ENCODE measurements at places on chromosomes 16 and 17.

GRCh38 chr16:54488729-54489128, 202.1 kb upstream of the IRX3 start:
- no peak for DNase-seq

DNA sequence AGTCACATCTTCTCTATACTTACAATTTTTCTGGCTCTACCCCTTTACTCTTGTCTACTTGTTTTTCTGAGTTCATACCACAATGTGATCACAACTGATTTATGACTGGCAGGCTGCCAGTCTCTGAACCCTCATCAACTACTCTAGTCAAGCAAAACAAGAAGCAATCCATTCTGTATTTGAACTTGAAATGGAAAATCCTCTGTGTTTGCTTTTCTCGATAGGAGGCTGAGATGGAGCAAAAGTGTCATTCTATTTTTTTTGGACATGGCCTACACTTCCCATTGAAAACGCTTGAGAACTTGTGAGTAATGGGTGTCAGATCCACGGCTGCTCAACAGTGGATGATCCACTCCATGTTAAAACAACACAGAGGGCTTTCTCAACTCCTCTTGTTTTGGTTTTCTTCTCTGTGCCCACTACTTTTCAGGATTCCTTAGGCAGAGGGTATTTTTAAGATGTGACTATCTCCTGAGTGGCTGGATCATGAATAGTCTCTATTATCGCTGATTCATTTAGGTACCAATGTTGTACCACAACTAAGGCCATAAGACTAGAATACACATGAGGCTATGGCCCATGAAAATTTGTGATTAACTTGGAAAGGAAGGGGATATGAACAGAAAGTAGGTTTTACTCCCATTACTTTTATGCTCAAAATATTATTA, 11.7 kb downstream of the TMEM100 start:
- no peak for DNase-seq

DNA sequence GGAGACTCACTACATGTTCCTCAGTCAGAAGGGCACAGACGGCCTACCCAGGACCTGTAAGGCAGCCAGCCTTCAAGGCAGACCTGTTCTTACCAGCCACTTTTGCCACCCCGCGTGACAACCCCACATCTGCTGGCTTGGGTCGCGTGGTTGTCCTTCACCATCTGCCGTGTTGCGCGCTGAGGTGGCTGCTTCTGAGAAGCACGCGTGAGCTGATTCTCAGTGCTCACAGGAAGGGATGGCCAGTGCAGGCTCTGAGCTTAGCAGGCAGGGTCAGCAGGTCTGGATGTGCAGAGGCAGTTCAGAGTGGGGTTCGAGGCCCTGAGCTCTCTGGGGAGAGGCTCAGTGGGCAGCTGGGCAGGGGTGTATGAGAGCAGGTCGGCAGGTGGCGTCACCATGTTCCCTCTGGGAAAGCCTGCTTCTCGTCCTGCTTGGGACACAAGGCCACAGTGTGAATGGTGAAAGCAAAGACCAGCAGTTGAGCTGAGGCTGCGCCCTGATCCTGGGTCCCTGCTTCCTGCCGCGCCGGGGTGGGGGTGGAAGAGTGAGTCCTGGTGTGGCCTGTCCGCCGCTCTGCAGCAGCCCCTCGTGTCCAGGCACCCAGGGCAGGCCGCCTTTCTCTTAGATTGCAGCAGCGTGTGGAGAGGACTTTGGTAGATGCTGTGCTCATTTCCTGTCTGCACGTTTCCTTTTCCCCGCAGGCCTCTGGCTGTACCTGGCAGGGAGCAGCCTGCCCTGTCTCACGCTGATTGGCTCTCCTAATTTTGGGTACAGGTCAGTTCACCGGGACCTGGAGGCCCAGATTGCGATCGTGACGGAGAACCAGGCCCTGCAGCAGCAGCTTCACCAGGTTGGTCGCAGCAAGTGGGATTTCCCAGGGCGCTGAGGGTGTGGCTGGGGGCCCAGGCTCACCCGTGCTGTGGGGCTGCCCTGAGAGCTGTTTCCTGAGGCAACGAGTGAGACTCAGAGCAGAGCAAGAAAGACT, 36.0 kb downstream of the PGS1 start:
- no peak for DNase-seq

- no peak for DNase-seq
These were observed at the start of gene PDE6G for GRCh38 chr17:81656118-81656743. PDE6G (minus strand) TSS chr17:81656542; CDS start chr17:81653305, 3,237 bp downstream.

DNA sequence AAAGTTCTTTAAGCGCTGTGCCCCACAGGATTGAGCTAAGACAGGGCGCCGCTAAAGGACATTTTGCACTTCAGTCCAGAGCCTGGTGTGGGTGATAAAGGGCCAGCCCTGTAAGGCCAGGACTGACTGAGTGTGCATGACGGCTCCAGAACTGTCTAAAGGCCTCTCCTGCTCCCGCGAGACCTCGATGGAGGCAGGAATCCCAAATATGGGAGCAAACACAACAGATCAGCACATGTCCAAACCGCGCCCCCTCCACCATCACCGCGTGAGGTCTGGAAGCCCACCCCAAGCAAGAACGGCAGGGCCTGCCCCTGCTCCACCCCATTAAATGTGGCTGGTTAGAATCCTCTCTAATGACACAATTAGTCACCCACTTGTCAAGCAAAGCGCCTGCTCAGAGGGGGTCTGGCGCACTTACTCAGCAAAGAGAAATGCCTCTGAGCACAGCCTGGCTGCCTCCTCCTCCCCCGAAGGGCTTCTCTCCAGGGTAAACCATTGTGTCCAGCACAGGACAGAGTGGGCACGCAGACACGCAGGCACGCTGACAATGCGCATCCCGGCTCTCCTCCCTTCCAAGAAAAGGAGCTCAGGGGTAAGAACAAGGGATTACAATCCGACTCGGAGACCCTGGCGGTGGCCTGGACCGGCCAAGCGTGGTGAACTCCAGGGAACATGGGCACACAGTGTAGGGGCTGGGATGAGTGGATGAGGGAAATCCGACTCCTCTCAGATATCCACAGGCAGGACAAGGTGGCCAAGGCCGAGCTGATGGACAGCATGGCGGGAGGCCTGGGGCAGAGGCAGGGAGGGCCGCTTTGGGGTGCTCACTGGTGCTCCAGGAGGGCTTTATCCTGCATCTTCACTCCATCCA, 1.5 kb downstream of the MXRA7 start:
- DNase-seq, result no peak

DNA sequence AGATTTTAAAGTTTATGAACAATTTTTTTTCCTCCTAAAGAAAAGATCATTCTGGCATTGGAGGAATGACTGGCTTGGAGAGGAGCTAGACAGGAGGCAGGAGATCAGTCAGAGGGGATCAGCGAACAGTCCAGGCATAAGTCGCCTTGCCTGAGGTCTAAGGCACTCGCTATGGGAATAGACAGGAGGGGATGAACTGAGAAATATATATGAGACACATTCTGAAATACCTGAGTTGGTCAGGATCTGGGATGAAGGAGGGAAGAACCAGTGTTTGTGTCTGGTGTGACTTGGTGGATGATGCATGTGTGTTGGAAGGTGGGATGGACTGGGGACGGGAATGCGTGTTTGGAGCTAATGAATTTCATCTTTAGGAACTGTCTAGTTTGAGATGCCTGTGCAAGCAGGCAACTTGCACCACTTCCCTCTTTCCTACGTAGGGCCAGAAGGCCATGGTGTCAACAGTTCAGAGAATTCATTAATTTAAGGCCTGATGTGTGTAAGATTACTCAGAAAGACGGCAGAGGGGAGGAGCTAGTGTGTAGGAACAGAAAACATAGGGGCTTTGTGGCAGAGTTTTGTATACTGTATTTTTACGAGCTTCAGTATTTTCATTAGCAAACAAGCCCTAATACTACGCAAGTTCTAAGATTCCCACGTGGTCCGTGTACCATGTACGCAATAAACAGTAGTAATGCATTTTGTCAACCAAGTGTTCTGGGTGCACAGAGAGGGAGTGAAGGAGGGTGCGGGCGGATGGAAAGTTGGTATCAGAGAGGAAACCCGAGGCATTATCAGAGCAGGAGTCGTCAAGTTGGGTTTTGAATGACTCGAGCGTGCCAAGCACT, 825 bp downstream of the HEATR6 start:
- no peak for DNase-seq

DNA sequence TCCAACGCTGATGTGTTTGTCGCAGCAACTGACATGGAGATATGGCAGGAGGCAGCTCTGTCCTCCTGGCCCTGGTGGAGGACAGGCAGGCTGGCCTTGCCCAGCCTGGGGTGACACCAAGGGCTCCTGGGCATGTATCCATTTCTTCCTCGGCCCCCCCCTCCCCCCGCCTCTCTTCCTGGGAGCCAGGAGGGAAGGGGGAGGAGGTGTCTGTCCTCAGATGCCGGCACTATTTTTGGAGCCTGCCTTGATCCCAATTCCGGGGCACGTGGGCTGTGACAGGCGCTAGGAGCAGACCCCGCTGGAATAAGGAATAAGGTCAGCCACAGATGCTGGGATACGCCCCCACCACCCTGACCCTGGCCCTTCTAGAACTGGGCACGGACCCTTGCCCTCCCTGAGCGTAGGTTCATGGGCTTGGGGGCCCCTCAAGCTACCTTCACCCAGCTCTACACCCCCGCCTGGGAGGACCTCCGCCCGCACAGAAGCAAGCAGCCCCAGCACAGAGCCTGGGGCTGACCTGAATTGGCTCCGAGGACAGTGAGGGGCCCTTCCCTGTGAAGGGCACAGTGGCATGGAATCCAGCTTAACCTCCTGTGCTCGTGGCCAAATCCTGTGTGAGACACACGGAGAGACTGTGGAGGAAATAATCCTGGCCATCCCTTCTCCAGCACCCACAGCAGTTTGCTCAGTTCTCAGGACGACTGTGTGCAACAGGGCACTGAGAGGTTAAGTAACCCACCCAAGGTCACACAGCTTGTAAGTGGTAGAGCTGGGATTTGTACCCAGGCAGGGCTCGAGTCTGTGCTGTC, 24.1 kb downstream of the SEC14L5 start:
- DNase-seq, result no peak

GRCh38 chr17:59466946-59467801, 98.2 kb upstream of the DHX40 start:
- DNase-seq, result no peak

DNA sequence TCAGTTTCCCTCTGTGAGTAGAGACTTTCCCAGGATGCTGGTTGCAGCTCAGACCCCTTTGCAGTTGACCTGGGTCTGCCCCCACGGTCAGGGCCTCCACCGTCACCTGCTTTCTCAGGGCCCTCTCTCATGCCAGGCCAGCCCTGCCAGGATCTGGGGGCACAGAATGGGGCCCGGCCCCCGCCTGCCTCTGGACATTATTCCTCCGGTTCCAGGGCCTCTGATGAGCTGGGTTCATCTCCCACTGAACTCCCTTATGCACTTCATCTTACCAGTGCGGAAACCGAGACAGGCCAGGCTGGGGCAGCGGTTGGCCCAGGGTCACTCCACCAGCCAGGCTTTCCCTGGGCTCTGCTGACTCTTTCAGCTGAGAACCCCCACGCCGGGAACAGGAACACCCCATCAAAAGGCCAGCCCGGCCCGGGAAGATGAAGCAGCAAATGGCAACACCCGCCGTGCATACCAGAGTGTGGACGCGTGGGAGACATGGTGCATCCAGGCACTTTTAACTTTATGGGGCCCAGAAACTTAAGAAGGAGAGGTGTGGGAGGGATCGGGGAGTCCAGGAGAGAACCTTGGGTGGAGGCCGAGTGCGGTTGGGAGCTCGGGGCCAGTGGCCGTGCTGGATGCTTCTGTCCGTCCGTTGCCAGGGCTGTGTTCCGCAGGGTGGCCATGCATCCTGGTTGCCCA, 19.9 kb downstream of the ZNF469 start:
- DNase-seq, result no peak

DNA sequence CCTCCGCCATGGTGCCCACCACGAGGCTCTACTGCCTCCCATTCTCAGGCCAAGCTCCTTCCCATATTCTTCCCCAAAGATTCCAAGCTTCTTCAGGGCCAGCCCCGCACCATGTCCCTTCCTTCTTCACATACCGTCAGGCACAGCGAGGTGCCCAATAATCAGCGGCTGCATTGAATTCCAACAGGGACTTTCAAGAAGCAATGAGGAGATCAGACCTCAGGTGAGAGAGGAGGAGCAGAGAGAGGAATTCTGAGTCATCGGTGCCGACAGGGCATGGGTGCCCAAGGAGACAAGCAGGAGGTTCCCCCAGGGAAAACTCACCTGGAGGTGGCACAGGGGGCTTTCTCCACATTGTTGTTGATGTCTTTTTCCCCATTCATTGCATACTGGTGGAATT, 2.0 kb downstream of the NOS2 start:
- DNase-seq, result no peak

DNA sequence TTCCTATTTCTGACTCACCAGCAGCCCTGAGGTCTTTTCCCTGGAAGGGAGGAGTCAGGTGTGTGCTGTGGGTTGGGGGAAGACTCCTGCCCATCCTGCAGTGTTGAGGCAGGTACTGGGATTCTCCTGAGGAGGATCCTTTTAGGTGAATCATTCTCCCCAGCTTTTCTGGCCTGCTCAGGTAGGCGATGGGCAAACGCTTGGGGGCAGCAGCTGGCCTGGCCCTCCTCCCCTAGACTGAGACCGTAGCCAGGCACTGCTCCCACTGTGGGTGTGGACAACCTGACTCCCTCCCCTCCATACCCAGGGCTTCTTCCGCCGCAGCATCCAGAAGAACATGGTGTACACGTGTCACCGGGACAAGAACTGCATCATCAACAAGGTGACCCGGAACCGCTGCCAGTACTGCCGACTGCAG, 15.1 kb downstream of the GJD3 start:
- no peak for DNase-seq

GRCh38 chr17:64400642-64401041, 10.0 kb upstream of the PECAM1 start:
- no peak for DNase-seq

GRCh38 chr16:24986512-24987303, 28.5 kb downstream of the ARHGAP17 start:
- DNase-seq, result no peak

DNA sequence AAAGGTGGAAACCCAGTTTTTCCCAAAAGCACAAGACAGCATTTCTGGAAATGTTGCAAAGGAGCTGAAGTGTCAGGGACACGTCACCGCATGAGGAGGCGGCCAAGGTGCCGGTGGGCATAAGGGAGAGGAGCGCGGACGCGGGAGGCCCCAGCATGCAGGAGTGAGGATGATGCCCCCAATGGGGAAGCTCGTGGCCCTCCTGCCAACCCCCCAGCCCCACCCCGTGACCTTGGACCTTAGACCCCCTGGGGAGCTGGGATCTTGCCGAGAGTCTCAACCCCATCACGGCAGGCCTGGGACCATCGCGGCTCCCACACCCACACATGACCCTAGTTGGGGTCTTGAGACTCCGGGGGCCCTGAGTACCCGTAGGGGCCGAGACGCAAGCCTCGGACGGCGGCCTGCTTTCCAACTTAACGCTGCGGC, 119.4 kb upstream of the METRNL start:
- DNase-seq, result no peak

GRCh38 chr17:41510251-41511065, 5.0 kb upstream of the KRT13 start:
- DNase-seq, result no peak

Data from hypothalamus (tissue), 51 donors.